ENCODE measurements at places on chromosomes 2 and 18.

DNA sequence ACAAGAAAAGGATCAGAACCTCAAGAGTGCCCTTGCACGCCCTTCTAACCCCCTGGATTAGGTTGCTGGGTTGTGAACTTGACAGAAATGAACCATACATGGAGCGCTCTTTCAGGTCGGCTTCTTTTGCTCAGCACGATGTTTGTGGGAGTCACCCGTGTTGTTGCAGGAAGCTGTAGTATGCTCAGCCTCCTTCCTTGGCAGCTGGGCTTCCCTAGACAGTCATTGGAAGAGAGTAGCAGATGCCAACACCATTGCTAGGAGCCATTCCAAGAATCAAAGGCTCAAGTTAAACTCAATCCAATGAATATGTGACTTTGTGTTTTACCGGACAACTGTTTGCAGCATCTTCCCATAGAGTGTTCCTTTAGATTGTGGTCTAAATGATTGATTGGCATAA, 47.0 kb downstream of the RAB12 start:
- no peak for DNase-seq

DNA sequence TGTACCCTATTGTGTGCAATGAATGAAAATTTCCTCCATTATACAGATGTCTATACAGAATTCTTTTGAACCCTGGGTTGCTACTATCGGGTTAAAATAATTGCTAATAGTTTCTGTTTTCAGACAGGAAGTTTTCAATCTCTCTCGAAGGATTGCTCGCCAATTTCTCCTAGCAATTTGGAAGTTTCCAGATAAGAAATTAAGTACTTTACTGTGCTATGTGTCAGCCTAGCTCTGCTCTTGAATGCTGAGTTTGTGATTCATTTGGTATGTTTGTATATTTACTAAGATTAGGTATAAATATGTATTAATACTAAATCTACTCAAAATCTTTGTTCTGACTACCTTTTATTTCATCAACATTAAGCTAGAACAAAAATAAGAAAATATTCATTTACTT, 74.6 kb upstream of the ARL5A start:
- DNase-seq: no peak

DNA sequence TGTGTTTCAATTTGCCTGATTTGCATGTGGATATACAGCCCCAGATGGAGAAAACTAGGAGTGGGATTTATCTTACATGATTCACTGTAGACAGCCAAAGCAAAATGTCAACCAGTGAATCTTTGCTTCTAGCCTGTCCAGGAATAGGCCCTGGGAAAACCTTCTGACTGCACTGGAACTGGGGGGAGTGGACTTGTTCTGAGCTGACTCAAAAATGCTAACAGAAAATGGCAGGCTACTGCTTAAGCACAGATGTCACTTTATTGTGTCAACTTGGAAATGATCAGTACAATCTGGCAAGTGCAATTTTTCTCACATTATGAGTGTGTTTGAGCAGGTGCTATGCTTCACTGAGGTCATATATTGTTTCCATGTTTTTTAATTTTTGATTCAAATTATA, 593.7 kb downstream of the NRXN1 start:
- no peak for DNase-seq

GRCh38 chr2:169086893-169087467, 17.6 kb downstream of the DHRS9 start:
- no peak for DNase-seq

DNA sequence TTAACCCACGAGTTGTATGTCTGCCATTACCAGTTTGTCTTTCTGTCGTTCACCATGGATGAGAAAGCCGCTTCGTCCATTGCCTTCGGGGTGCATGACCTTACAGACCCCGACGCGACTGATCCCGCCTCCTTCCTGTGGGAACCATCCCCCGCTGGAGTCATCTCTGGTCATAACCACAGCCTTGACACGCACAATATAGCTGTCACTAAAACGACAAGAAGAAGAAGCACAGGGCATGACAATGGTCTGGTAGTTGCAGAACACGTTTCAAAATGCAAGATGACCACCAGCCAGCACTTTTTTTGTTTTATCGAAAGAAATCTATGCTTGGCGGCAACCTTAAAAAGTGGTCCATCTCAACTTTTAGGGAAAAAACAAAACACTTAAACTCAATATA, 87.7 kb downstream of the SPRED2 start:
- DNase-seq: no peak

- DNase-seq: no peak
These were observed 6.8 kb downstream of the PPP1CB start for GRCh38 chr2:28758459-28758858.

DNA sequence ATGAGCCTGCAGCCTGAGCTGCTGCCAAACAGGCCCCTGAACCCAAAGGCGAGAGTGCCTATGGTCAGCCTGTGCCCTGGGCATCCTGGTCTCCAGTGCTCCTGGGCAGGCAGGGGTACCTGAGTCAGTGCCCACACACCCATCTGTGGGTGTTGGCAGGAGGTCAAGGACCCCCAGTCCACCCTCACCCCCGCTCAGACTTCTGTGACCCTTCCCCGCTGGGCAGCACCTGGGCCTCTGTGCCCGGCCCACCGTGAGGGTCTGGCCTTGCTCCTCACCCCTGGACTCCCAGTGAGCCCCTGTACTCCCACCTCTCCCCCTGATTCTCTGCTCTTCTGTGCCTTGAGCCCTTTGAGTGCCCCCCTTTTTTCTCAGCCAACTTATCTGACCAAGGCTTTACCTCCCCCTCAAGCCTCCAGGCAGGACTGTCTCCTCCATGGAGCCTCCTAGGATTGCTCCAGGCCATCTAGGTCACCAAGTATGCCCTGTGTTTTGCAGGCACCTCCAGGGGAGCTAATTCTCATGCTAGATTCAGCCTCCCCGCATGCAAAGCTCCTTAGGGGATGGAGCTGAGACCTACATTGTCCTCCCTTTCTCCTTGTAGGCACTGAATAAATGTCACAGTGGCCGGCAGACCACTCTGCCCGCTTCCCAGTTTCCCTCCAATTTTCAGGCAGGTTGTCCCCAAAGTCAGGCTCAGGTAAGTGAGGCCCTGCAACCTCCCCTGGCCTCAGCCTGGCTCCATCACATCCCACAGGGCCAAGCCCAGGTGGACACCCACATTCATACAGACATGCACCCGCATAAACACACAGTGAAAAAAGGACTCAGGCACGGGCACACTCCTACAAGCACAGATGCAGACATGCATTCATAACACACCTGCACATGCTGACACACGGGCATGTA, 21.9 kb upstream of the PTMA start:
- no peak for DNase-seq

DNA sequence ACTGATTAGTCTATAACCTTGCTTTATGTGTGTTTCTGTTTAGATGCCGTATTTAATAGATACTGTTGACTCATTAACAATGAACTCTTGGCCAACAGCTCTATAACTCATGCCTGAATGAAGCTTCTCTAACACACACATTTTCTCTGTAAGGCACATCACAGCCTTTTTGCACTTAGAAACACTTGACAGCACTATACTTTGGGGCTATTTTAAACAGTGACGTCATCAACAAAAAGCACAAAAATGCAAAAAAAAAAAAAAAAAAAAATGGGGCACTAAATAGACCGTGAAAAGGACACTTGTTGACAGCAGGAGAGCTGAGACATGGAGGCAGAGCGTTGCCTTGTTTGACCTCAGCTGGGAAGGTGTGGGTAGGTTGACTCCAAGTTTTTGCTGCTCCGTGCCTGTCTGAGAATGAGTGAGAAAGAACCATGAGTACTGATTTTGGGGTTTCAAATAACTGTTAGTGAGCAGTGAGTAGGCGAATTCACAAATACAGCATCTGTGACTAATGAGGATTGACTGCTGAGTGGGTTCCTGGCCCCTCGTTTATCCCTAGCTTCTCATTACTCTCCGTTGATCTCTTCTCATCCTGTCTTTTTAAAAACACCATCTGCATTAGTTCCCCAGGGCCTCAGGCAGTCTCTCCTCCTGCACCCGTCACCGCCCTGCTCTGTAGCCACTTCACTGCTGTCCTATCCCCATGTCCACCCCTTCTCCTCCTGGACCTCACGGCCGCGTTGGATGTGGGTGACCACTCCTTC, 24.4 kb downstream of the SPP2 start:
- no peak for DNase-seq

DNA sequence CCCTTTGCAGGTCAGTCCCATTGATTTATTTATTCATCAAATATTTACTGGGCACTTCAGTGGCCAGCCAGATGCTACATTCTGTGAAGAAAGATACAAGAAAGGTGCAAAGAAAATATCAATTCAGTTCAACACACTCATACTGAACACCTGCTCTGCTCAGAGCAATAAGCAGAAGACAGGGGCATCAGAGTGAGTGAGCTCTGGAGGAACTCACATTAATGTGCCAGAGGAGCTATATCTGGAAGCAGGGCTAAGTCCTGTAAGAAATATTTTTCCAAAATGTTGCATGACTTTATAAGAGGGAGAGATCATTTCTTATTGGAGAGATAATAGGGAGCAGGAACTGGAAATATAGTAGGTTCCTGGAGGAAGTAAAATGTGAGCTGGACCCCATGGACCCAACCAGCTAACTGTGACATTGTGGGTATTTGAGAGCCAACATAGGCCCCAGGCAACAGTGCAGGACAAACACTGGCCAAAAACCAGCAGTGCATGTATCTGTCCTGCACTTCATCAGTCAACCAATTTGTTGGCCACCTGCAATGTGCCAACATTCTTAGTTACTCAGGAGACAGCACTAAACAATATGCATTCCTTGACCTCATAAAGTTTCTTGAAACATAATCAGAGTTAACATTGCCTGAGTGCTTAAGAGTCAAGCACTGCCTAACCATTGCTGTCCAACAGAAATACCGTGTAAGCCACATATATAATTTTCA, 102.7 kb upstream of the PTPRM start:
- no peak for DNase-seq

DNA sequence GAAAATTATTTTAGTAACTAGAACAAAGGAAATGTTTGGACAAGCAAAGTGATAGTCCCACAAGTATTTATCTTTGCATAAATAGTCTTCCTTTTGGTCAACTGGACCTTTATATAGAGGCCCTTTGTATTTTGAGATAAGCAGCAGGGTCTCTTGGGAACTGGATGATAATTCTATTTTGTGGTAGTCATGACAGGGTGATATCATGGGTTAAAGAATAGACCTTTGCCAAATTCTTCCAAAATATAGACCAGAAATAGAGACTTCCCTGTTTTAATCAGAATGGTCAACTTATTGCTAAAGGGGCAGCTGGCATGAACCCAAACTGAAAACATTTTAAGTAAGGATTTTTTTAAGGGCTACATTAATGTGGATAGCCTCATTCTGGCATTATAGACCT, 10.5 kb downstream of the PLEK start:
- DNase-seq: no peak

DNA sequence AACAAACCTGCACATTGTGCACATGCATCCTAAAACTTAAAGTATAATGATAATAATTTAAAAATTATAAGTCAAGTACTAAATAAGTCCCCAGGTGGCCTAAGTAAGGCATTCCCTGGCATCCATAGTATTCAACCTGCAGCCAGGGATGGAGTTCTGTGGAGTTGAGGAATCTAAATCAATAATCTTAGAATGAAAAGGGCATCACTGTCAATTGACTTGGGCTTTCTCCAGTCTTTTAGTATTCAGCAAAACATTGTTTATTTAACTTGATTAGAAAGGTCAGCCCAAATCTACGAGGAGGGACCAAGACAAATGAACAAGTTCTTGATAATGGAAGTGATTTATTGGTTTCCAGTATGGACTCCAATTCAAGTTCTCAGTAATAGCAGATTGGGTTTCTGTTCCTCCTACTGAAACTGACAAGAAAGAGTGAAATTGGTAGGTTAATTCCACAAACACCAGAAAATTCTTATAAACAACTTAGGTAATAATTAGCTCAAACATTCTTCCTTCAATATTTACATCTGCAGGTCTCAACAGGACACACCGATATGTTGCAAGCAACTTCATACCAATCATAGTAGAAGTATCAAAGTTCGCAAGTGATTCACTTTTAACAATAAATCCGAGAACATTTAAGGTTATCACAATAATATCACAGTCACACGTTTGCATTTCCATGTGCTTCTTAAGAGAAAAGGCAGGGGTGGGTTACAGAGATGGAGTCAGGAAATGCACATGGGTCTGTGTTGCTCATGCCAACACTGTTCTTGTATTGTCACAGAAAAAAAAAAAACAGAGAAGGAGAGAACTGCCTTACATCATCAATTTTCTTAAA, 51.7 kb upstream of the EHBP1 start:
- DNase-seq: no peak

DNA sequence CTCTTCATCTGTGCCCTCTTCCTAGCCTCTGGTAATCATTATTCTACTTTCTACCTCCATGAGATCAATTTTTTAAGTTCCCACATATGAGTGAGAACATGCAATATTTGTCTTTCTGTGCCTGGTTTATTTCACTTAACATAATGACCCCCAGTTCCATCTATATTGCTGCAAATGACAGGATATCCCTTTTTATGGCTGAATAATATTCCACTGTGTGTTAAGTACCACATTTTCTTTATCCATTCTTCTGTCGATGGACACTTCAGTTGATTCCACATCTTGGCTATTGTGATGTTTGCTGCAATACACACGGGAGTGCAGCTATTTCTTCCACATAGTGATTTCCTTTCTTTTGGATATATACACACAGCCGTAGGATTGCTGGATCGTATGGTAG, 43.9 kb upstream of the CNOT11 start:
- no peak for DNase-seq

- no peak for DNase-seq
These were observed 1.4 kb downstream of the REEP1 start for GRCh38 chr2:86335865-86336674.

GRCh38 chr2:64770137-64770780, 116.5 kb upstream of the SERTAD2 start:
- DNase-seq: no peak

DNA sequence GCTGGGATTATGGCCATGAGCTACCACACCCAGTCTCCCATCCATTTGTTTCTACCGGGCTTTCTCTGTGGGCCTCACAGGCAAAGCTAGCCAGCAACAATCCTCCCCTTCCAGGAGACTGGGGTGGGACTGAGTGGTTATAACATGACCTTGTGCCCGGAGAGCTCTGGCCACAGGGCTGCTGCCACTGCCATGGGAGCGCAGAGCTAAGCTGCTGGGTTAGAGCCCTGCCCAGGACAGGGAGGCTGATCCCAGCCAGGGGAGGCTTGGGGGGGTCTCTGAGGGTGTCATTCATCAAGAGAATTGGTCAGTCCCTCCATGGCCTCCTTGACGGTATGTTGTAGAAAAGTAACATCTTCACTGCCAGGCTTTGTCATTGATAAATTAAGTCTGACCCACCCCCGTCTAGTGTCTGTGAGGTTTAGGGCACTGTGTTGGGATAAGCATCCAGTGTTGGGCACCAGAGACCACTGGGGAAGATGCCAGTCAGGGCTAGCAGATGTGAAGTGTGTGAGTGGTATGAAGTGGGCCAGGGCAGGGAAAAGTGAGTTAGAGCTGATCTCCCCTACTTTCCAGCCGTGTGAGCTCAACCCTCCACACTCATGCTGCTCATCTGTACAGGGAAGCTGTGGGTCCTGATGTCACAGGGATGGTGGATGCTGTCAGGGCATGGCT, 368.4 kb upstream of the HS6ST1 start:
- DNase-seq: no peak

- peak; percentile 90 for DNase-seq
These were observed 80.2 kb downstream of the SMAD4 start for GRCh38 chr18:51110073-51110797.
